OCI-M1 (cell line): ENCODE measurements at places on chromosomes 4 and X.

DNA sequence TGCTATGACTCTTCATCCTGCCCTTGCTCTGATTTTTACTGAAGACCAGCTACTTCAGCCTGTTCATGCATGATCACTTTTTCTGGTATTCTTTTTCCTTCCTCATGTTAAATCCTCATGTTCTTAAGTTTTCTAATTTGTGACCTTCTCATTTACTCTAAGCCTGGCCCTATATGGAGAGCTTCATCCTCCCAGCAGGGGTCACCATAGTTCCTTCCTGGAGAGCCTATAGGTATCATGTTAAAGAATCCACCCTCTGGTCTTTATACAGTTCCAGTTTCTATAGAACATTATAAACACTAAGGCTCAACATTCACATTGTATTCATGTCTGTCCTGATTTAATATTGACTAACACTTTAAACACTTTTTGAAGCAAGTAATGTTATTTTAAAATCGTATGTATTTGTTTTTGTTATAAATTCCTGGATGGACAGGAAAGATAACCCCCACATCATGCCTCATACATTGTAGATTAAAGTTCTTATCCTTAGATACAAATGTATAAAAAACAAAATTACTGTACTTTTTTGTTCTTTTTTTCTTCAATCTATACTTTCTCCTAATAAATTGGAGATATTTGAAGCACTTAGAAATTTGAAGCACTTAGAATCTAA is 53.8 kb upstream of the OTUD4 start:
- peak; percentile 89 for DNase-seq

GRCh38 chrX:97311066-97311778 is 427.5 kb downstream of the RPA4 start:
- DNase-seq: no peak

- DNase-seq: peak; percentile 50
Observed at GRCh38 chr4:40058854-40059253, 2.2 kb downstream of the N4BP2 start.

GRCh38 chr4:27702730-27703431 is 842.2 kb downstream of the STIM2 start:
- DNase-seq: peak; percentile 40

GRCh38 chr4:146522098-146522868 is 543 bp upstream of the SLC10A7 start:
- DNase-seq: peak; percentile 96

- no peak for DNase-seq
Observed at GRCh38 chr4:159240046-159240445, 137.2 kb downstream of the RAPGEF2 start.
